ENCODE measurements at places on chromosomes 4 and X.
A peak's percentile ranks its signal among the peaks of the same experiment; 100 is the strongest.

DNA sequence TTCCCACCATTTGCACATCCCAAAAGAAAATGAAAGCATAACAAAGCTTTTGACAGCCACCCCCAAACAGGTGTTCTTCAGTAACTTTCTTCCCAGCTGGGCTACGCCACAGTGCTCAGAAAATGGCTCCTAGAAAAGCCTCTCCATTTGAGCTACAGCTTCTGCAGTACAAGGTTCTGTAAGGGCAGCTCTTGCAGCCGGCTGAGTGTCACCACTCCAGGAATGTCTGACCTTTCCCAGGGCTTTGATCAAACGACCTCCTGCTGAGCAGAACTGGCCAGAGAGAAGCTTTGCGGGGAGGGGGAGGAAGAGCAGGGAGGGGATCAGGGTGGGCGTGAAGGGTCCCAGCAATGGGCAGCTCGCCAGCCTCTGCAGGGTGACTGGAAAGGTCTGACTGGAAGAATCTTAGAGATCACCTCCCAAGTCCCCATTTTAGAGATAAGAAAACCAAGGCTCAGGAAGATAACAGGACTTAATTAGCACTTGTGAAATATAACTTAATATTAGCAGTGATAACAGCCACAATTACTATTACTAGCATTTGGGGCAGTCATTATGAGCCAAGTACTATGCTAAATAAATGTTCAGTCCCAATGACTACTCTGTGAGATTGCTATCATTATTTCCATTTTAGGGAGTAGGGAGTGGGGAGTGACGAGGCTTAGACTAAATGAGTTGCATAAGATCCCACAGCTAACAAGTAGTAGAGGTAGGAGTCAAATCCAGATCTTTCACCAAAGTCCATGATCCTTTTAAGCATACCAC lies 51.1 kb downstream of the LEF1 start:
- DNase-seq: no peak

- no peak for DNase-seq
Observed at GRCh38 chrX:94058728-94059382, 384.8 kb downstream of the FAM133A start.

GRCh38 chr4:17489721-17490120 lies 22.2 kb downstream of the QDPR start:
- DNase-seq: no peak

DNA sequence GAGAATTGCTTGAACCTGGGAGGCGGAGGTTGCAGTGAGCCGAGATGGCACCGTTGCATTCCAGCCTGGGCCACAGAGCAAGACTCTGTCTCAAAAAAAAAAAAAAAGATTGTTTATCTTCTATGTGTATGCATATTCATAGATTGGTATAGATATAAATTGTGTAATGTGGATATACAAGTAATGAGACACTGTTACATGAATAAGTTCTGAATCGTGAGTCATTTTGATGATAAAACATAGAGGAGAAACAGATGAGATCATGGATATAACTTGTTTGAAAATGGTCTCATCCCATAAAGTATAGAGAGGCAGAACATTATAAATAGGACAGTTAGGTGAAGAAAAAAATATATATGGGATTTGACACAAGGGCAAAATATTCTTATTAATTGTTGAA lies 628.0 kb downstream of the IL1RAPL1 start:
- DNase-seq: no peak

DNA sequence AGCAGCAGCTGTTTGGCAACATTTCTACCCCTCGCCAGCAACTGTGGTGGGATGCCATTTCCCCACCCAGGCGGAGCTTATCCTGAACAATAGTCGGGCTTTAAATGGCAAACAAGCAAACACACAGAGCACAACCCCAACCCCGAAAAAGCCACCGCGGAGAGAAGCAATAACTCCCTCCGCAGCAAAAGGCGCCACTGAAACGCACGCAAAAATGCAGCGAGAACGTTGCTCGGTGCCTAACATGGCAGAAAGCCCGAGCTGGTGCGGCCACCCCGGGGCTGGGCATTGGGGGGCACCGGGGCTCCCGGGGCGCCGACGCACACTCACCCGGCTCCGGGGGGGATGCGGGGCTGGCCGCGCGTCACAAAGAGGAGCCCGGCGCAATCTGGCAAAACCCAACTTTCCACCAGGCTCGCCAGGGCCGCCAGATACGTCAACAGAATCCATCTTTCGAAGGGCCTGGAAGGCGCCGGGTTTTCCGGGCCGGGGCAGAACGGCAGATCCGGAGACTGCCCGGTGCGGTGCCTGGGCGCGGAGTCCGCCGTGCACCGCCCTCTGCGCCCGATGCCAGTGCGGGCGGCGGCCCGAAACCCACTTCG lies 818 bp downstream of the RAI2 start:
- DNase-seq: peak; percentile 38

DNA sequence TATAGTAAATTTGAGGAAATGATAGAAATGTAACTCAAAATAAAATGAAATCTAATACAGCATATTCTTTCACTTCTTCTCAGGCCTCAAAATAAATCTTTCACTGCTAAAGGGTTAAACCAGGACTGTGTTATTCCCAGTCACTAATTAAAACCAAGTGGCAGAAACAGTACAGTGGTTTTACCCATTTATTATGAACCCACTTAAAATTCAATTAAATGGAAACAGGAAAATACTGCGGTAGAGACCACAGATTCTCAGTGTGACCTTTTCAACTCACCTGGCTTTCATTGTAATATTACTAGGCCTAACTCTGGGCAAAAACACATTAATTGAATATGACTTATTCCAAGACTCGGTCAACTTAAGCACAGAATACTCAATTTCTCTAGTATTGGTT lies 176.5 kb upstream of the DKK2 start:
- no peak for DNase-seq

DNA sequence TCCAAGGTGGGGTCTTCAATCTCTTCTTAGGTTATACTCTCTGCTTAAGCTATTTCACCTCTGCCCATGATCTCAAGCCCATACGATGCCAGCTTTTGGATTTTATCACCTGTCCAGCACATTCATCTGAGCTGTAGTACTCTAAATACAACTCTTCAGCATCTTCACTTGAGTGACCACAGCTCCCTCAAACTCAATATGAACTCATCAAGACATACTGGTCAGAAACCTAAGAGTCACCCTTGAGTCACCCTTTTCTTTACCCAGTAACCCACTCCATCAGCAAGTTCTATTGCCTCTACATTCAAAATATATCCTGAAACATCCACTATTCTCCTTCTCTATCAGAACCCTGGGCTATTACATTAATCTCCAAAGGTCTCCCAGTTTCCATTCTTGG lies 69.4 kb downstream of the DCHS2 start:
- DNase-seq: no peak
